Motor neuron (in vitro differentiated cells): ENCODE measurements at places on chromosomes 2 and 18. TPM values are rescaled to one million over a fixed set of nuclear protein-coding genes. Genes with fewer than 3 reads are reported as not detected.
A peak's percentile ranks its signal among the peaks of the same experiment; 100 is the strongest.

ASB18 gene
- 0.32 and 0.57 TPM in 2 replicates for total RNA-seq

KIAA2012 gene
- 0.68 and 0.71 TPM in 2 replicates for total RNA-seq

LRRTM4 gene
- 0.15 TPM in 1 of 2 replicates, not detected in the other for total RNA-seq

GRCh38 chr18:24835751-24836150 lies 375.3 kb downstream of the HRH4 start:
- ATAC-seq, result no peak

GRCh38 chr2:188668017-188668680 lies 306.0 kb upstream of the COL3A1 start:
- no peak for ATAC-seq

DNA sequence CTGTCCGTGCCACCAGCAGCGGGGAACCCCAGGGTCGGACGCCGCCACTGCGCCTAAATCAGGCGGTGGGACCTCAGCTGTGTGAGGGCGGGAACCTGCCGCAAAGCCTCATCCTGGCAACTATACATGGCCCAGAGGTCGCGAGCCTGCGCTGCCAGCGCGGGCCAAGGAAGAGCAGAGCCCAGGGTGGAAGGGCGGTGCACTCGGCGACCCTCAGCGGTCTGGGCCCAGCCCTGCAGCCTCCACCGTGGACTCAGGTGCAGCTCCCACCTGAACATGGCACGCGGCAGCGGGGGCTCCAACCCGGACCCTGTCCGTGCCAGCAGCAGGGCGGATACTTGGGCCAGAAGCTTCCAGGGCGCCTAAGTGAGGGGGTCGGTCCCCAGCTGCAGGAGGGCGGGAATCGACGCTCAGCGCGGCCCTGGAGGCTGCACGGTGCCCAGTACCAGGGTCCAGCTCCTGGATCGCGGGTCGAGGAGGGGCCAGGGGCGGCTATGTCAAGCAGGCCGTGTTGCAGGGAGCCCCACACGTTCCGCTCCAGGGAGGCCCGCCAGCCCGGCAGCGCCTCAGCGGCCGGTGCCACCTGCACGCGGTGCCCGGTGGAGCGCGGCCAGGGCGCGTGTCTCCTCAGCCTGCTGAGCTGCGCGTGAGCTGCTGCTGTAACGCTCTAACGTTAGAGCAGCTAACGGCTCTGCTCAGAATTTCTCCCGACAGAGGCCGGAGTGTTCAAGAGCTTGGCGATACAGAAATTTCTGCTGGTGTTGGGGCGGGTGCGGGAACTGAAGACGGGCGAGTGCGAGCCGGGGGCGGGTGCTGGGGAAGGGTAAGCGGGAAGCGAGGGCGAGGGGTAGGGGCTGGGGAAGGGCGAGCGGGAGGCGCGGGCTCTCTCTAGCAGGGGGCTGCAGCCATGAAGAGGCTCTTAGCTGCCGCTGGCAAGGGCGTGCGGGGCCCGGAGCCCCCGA lies at the start of gene ANKRD30B:
Gene ANKRD30B, plus strand, starts transcription at position 660 of the 962 bp plus-strand sequence. Its CDS starts 248 bp downstream, at position 908.
- ATAC-seq, result no peak

GRCh38 chr18:47100212-47100831 lies 50.0 kb downstream of the HDHD2 start:
- peak; percentile 84 for ATAC-seq

SERPINB3 gene
- not detected in 2 replicates for total RNA-seq

- ATAC-seq, result no peak
Observed at GRCh38 chr18:26252411-26252810, 26.2 kb downstream of the TAF4B start.

ARMC9 gene
- 21.4 and 22.0 TPM in 2 replicates for total RNA-seq

DNA sequence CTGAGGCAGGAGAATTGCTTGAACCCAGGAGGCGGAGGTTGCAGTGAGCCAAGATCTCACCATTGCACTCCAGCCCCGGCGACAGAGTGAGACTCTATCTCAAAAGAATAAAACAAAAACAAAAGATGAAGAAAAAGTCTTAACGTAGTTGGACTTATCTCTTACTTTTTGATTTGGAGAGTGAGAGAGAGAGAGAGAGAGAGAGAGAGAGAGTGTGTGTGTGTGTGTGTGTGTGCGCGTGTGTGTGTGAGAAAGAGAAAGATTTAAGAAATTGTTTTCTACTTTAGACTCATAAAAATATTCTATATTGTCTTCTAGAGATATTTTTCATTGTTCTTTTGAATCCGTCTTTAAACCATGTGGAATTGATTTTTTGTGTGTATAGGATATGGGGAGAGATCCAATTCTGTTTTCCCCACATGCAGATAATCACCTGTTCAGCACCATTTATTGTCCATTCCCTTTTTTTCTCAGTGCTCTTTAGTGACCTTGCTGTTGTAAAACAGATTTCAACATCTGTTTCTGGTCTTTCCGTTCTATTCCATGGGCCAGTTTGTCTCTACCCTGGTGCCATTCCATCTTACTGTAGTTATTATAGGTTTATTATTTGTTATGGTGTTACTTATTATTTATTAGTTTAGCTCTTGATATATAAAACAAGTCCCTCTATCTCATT lies 53.5 kb downstream of the KCMF1 start:
- no peak for ATAC-seq

GRCh38 chr2:144533221-144533620 lies 13.3 kb upstream of the ZEB2 start:
- ATAC-seq, result no peak

DNA sequence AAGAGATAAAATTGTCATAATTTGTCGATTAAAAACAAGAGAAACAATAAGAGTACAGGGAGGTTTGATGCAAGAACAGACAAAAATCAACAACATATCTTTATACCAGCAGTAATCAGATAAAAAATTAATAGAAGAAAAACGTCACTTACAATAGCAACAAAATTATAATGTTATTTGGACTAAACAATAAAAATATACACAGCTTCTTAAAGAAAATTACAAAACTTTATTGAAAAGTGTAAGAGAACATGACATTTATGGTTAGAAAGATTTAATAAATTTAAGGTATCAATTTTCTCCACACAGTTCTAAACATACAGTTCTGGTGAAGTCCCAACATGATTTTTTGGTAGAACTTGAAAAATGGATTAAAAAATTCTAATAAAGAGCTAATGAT lies 12.8 kb downstream of the RNF138 start:
- no peak for ATAC-seq

DNA sequence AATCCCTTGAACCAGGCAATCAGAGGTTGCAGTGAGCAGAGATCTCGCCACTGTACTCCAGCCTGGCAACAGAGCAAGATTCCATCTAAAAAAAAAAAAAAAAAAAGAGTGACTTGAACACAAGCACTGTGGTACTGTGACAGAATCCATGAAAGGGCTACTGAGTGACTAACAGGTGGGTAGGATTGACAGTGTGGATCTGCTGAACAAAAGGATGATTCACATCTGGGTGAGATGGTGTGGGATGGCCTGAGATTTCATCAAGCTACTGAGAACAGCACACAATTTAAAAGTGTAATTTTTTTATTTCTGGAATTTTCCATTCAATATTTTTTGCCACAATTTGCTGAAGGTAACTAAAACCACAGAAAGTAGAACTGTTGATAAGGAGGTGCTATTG lies 13.3 kb upstream of the SP3 start:
- ATAC-seq, result no peak

GRCh38 chr2:239202343-239202742 lies 198.5 kb downstream of the HDAC4 start:
- ATAC-seq, result no peak

DNA sequence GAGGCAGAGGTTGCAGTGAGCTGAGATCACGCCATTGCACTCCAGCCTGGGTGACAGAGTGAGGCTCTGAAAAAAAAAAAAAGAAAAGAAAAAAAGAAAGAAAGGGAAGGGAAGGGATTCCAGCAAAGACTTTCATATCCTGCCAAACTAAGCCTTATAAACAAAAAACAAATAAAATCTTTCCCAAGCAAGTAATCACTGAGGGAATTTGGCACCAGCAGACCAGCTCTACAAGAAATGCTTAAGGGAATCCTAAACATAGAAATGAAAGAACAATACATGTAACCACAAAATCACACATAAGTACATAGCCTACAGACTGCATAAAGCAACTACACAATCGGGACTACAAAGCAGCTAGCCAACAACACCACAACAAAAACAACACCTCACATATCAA lies 79.1 kb downstream of the TRABD2A start:
- ATAC-seq, result no peak

- ATAC-seq, result no peak
Observed at GRCh38 chr18:73043211-73043610, 175.4 kb upstream of the NETO1 start.

NETO1 gene
- total RNA-seq, result 19.4 and 21.4 TPM in 2 replicates

- no peak for ATAC-seq
Observed at GRCh38 chr2:206217743-206218142, 56.7 kb upstream of the ZDBF2 start.

TSPYL6 gene
- total RNA-seq, result 2.6 and 2.7 TPM in 2 replicates

GRCh38 chr2:23666980-23667357 lies 260.0 kb downstream of the ATAD2B start:
- ATAC-seq, result no peak

ITPRIPL1 gene
- total RNA-seq, result 2.6 and 3.7 TPM in 2 replicates

GRCh38 chr18:74609535-74609934 lies 11.9 kb downstream of the ZNF407 start:
- ATAC-seq, result no peak
